ENCODE measurements at places on chromosomes 3 and 15.

GRCh38 chr15:80925597-80926059 is 64.0 kb downstream of the MESD start:
- peak; percentile 92 for DNase-seq

DNA sequence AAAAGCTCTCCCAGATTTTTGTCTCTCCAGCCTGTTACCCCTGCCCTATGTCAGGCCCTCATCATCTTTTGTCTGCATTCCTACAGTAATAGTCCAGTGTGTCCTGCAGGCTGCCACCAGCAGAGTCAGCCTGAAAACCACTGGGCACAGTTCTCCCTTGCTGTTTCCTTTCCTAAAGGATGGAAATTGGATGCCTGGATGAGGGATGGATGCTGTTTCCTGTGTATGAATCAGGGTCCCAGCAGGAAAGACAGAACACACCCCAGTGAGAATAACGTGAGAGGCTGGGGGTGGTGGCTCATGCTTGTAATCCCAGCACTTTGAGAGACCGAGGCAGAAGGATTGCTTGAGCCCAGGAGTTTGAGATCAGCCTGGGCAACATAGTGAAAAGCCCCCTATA is 3.3 kb upstream of the SNX33 start:
- peak; percentile 43 for DNase-seq

DNA sequence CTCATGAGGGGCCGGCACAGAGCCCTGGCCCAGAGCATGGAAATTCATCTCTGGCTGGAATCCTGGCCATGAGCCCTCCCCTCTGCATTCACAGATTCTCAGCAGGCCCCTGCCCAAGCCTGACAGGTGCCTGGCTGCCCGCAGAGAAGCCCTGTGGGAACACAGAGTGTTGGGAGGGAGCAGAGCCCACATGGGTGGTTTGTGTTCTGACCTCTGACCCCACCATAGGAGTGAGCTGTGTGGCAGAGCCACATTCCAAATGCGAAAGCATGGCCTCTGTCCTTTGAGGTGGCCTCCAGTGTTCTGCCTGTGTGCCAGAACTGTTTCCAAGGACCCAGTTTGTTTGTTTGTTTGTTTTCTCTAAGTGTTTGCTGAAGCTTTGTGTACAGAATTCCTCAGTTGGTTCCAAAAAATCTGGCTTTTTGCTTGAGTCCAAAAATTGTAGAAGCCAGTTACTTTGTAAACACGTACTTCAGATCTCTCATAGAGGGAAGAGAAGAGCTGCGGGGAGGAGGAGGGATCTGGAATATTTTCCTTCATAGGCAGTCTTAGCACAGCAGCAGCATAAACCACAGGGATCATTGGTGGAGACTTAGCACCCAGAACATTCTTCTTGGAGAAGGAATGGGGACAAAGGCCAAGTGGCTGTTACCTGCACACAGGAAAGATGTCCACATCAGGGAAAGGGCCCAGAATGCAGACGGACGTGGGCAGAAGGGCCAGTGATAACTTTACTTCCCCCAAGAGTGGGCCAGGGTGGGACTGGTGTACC is 36.0 kb downstream of the GRAMD2A start:
- no peak for DNase-seq

DNA sequence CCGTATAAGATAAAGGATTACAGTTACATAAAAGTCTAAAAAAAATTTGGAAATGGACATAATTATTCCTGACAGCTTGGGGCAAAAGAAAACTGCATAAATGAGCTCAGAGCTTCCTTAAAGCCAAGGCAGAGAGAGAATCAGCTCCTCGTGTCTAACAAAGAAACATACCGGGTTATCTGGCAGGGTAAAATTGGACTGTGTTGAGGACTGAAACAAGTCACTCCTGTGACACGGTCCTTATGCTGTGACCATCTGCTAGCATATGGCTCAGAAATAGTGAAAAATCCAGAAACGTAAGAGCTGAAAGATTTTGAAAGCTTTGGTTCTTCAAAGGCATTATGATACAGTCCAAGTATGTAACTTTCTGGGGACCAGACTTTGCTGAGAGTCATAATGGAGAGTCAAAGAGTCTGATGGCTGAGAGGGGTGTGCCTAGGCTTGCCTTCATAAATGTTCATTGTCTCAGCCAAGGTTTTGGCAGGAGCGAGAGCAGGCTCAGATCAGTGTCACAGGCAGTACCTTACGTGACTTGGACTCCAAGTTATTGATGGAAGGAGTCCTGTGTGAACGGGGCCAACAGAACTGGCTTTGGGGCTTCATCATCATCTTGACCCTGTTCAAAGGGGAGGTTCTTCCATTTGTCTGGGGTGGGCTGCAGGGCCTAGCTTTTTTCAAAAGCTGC is 12.5 kb downstream of the MAP6D1 start:
- no peak for DNase-seq

All from Daoy (cell line).